ENCODE measurements at places on chromosomes 3 and 15. TPM values are rescaled to one million over a fixed set of nuclear protein-coding genes. Genes with fewer than 3 reads are reported as not detected.

DNA sequence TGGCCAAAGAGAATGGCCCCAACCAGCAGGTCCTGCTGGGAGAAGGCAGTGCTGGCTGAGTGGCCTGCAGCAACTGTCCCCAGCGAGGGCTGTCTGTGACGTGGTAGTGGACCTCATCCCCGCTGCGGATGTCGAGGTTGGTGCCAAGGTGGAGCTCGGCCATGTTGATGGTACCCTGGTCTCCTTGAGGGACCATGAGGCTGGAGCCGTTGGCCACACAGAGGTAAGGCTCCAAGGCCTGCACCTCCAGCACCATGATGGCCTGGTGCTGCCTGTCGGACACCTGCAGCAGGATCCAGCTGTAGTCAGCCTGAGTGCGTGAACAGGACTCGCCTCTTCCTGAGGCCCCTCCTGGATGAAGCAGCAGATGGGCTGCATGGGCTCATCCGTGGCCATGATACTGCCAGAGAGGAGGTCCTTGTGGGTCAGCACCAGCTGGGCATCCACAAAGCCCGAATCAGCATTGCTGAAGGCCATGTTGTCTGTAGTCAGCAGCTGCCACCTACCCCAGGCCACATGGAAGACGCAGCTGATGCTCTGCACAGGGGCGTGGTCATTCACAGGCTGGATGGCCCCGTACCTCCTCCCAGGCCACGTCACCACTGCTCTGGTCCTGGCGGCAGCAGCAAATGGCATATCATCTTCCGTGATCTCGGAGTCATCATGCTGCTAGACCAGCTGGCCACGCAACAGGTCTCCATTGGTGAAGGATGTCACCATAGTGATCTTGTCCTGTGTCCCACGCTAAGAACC, 167.5 kb downstream of the GOLGA6L4 start:
- DNase-seq, result peak; percentile 36

- DNase-seq, result peak; percentile 62
Measured at GRCh38 chr15:58551764-58552504, 120.1 kb downstream of the LIPC start.

GRCh38 chr15:35080226-35080625, 4.9 kb downstream of the NANOGP8 start:
- no peak for DNase-seq

DNA sequence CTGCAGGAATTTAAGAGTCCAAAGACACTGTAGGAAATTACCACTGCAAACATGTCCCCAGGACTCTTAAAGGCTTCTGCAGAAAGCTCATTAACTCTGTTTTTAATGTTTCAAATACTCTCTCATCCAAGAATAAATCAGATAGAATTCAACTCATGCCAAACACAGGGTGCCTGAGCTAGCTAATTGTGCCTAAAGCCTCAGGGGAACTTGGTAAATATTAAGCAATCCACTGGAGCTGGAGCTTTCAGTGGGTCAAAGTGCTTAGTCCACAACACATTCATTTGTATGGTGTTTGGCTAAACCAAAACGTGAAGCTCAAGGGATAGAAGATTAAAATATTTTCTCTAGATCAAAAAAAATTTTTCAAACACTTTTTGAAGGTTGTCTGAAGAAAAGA, 131.4 kb downstream of the THRB start:
- DNase-seq, result no peak

DNA sequence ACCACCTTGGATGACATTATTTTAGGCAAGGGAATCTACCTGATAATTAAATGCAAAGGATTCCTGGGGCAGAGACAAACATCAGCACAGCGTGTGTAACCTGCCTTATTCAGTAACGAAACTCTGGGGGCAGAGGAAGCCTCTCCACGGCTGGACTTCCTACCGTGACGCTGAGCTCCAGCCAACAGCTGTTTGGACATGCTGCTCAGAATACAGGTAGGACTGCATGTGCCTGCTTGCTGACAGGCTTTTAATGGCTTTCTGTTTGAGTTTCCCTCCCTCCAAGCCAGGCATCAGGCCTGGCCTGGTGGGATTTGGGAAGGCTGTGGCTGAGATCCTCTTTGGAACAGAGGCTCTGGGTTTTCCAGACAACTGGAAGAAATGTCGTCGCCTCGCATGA, 150.6 kb downstream of the ADAMTS17 start:
- DNase-seq, result no peak

Gene ASB14
- not detected for total RNA-seq

Gene ITPR1
- total RNA-seq, result 42.5 TPM

- DNase-seq, result no peak
Measured at GRCh38 chr3:37729119-37729518, 132.6 kb upstream of the CTDSPL start.

GRCh38 chr3:29144807-29145206, 136.1 kb upstream of the RBMS3 start:
- DNase-seq, result no peak

Gene ST3GAL6
- total RNA-seq, result 25.9 TPM

Gene APOD
- 79.6 TPM for total RNA-seq

DNA sequence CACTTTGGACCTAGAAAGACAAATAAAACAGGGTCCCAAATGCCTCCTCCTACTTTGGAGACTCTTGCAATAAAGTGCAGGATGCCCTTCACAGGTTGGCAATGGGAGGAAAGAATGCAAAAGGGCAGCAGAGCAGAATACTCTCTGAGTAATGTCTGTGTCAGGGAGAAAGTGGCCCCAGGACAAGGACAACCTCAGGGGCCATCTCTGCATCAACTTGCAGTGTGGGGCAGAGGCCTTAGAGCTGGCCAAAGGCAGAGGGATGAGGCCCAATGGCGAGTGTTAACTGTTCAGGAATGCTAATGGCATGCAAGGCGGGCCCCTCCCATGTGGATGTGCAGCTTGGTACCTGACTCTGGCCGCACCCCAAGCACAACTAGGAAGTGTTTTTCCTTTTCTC, 8.4 kb downstream of the UPK1B start:
- DNase-seq, result no peak

Gene KNL1
- 4.6 TPM for total RNA-seq

DNA sequence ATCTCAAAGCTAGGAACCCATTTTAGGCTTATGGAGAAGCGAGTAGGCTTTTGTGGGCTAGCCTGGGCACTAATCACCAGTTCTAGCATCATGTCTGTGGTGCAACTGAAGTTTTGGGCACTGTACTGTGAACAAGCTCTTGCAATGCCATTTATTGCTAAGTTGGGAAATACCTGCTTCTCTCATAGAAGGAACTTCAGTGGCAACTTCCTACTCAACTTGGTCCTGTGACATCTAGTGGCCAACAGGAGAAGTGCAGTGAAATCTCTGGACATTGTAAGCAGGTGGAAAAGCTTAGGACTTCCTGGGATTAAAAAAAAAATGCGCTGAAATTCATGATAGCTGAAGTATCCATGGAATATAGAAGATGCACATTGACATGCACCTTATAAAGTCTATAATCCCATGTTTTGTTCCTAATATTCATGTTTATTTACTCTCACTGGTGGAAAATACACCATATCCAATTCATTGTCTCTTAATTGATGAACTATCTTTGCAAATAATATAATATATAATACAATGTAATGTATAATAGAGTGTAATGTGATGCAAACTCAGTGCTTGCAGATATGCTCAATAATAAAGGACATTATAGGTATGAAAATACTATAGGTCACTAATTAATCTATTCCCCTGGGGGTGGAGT, 6.5 kb upstream of the ALDH1A3 start:
- DNase-seq, result peak; percentile 88

- DNase-seq, result peak; percentile 78
Measured at GRCh38 chr15:41661518-41662225, 1.5 kb downstream of the MGA start.

DNA sequence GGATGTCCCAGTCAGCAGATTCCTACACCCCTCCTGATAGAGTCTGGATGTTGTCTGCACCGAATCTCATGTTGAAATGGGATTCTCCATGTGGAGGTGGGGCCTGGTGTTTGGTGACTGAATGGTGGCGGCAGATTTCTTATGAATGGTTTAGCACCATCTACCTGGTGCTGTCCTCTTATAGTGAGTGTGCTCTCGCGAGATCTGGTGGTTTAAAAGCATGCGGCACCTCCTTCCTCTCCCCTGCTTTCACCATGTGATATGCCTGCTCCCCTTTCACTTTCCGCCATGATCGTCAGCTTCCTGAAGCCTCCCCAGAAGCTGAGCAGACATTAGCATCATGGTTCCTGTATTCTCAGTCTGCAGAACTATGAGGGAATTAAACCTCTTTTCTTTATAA, 135.2 kb upstream of the SLC6A11 start:
- no peak for DNase-seq

GRCh38 chr3:108035751-108036150, 55.1 kb downstream of the CD47 start:
- no peak for DNase-seq

DNA sequence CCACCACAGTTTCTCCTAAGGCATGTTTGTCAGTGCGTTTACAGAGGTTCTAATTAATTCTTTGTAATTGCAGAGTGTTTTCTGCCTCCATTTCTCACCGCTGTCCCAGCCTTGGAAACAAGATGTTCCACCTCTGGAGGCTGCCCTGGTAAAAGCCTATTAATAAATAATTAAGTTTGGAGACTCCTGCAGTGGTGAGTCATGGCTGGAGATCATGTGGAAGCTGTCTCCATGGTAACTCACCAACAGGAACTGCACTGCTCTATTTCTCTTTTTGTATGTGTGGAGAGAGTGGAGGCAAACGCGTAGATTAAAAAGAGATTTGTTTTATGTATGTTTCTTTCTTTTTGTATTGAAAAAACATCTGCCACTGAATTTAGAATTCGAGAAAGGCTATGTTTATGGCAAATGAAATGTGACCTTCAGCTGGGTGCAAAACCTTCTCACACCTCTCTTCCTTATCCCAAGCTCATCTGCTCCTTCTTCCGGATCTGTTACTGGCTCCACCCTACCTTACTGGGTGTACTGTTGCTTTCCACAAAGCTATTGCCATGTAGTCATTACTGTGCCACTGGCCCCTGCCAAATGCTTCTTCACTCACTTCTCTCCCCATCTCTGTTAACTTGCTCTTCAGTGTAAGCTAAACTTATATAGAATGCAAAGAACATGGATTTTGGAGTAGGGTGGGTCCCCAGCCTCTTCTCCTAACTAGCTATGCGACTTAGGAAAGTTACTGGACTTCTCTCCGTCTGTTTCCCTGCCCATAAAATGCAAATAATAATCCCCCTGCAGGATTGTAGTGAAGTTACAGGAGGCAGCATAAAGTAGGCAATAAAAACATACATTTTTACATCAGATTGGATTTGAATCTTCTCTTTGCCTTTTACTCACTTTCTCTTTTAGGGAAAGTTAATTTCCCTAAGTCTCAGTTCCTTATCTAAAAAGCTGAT, 778.5 kb downstream of the NTRK3 start:
- DNase-seq, result peak; percentile 67

GRCh38 chr3:74599564-74599963, 14.9 kb downstream of the CNTN3 start:
- no peak for DNase-seq

DNA sequence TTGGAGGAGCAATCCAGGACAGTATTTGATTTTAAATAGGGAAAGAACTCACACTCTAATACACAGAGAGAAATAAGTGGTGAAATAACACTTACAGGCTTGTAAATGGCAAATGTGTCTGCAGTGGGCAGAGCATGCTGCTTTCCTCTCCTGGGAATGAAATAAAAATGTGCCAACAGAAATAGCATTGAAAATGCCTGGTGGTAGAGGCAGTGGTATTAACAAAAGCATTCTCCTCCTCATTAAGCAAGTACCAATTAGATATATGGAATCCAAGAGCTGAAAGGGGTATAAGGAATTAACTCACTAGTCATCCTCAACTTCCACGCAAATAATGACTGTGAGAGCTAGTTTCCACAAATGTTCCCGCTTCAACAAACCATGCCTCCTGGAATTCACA, 364.1 kb upstream of the KCNMB2 start:
- DNase-seq, result no peak

Gene GASK1A
- 2.1 TPM for total RNA-seq

- DNase-seq, result no peak
Measured at GRCh38 chr3:5798809-5799208, 611.3 kb downstream of the EDEM1 start.

GRCh38 chr3:119628390-119628789, 30.7 kb downstream of the PLA1A start:
- DNase-seq, result no peak

- DNase-seq, result no peak
Measured at GRCh38 chr3:29972320-29972993, 633.9 kb upstream of the TGFBR2 start.

Gene CHRNA5
- 0.22 TPM for total RNA-seq

- DNase-seq, result no peak
Measured at GRCh38 chr3:107201146-107201545, 176.1 kb upstream of the CCDC54 start.

Gene PCOLCE2
- total RNA-seq, result 148 TPM

GRCh38 chr3:43030162-43030935, 51.2 kb downstream of the GASK1A start:
- DNase-seq, result no peak

- no peak for DNase-seq
Measured at GRCh38 chr15:37586011-37586583, 348.3 kb upstream of the TMCO5A start.

GRCh38 chr3:187165144-187165543, 25.8 kb upstream of the RPL39L start:
- no peak for DNase-seq

Gene RAD51
- total RNA-seq, result not detected
